ENCODE measurements at places on chromosomes 7 and 10.

- DNase-seq = no peak
These were observed 11.6 kb downstream of the SCART1 start for GRCh38 chr10:133465191-133465949.

GRCh38 chr7:130831817-130832481 lies 97.9 kb upstream of the KLF14 start:
- DNase-seq = peak; percentile 30

DNA sequence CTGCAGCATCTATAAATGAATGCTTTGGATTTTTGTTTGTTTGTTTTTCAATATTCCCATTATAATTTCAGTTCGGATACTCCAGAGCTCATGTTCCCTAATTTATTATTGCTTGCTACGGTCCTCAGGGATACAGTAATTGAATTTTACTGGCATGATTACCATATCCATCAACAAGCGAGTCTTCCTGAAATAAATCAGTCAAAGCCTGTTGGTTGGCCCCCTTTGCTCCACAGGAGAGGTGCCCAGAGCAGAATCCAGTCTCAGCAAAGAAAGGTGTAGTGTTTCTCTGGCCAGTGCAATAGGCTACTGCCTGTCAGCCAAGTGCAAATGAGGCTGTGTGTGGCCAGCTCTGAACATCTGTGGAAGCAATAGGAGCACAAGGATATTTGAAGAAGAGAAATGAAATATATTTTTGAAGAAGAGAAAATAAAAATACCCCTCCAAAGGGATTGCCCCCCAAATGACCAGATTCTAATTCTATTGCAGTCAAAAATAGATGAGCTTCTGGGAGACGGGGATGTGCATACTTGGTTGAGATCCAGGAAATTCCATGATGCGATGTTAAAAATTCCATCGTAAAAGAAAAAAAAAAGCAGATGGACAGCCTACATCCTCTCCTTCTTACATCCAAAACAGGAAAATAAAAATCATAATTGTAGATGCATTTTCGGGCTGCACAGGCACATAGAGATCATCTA lies 18.1 kb downstream of the TRIL start:
- no peak for DNase-seq

DNA sequence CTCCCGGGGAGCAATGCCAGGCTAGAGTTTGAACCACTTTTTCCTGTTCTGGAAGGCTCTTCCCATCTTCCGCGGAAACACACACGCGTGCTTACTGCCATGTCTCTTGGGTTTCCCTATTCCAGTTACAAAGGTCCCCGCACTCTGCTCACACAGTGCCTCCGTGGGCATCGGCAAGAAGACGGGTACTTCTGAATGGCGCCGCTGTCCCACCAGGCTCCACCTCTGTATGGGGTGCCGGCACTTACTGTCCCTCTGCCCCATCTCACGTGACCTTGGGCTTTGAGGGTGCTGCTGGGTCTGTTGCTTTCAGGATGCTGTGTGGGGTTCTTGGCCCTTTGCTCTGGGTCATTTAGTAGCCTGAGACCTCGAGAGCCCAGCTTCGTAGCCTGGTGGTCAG lies 170.7 kb upstream of the SH2B2 start:
- no peak for DNase-seq

DNA sequence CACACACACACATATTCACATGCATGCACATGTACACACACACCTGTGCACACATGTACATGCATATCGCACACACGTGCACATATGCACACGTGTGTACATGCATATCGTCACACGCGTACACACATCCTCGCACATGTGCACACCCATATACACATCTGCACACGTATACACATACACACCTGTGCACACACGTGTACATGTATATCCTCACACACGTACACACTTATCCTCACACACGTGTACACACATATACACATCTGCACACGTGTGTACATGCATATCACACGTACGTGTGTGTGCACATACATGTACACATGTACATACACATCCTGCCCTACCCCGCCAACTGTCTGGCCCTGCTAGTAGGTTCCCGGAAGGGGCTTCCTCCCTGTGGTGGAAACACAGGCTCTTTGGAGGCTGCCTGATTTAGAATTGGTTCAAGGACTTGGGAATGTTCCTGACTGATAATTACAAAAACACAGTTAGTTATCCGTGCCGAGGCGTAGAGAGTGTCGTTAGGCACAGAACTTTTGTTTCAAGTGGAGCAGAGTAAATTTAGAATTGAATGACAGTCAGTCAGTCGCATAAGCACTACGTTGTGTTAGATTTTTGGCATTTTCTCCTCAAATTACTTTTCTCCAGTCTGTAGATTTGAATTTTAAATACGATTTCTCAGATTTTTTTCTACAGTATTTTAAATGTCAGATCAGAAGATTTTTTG lies 18.5 kb upstream of the PRKAR1B start:
- DNase-seq = no peak

GRCh38 chr10:60041489-60042133 lies 135.3 kb upstream of the CCDC6 start:
- DNase-seq = peak; percentile 59

Measured in OCI-M1 (cell line).